Occipital lobe (tissue), 3 donors: ENCODE measurements at places on chromosomes 12 and 14. TPM values are rescaled to one million over a fixed set of nuclear protein-coding genes. Genes with fewer than 3 reads are reported as not detected.

The GPR84 gene
- total RNA-seq = 0.16 TPM

The SMCO3 gene
- not detected for total RNA-seq

The OR10AD1 gene
- not detected for total RNA-seq

The HCAR2 gene
- total RNA-seq = not detected

The BCDIN3D gene
- total RNA-seq = 7.2 TPM

The DCN gene
- total RNA-seq = 46.3 TPM

The MGP gene
- total RNA-seq = 3.9 TPM

The PLEK2 gene
- 0.47 TPM for total RNA-seq

The PFKM gene
- 112 TPM for total RNA-seq

The C12orf50 gene
- not detected for total RNA-seq

The MGAT4C gene
- total RNA-seq = 56.9 TPM

The CCDC184 gene
- total RNA-seq = 17.0 TPM

The TPCN1 gene
- 4.7 TPM for total RNA-seq

The CLEC7A gene
- total RNA-seq = 4.5 TPM

The CCDC88C gene
- total RNA-seq = 14.3 TPM

The SDR9C7 gene
- 0.31 TPM for total RNA-seq

DNA sequence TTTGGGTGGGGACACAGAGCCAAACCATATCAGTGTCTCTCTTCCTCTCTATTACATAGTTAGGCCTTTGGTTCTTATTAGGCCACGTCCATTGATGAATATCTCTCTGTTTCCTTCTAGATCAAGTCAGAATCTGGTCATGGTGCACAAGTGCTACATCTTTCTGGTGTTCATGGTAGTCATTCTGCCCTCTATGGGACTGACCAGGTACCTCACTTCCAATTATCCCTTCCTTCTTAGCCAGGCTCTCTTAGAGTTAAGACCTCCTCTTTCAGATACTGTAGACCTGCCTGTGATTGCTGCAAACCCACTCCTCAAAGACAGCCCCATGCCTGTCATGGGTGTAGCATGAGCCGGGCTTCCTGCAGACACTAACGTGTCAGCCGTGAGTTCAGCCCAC, 25.2 kb downstream of the NGB start:
- no peak for DNase-seq

DNA sequence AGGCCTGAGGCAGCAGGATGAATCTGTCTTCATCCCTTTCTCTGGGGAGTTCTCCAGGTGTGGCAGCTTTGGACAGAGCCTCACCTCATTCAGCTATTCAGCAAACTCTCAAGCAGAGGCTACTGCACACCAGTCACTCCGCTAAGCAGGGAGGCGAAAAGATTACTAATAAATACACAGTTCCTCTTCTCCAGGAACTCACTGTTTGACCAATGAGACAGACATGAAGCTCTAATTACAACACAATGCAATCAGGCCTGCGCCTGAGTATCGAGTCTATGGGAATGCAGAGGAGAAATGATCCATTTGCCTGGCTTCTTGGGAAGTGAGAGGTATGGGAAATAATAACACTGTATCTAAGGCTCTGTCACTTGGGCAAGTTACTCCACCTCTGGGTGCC, 178.1 kb downstream of the CRADD start:
- no peak for DNase-seq

DNA sequence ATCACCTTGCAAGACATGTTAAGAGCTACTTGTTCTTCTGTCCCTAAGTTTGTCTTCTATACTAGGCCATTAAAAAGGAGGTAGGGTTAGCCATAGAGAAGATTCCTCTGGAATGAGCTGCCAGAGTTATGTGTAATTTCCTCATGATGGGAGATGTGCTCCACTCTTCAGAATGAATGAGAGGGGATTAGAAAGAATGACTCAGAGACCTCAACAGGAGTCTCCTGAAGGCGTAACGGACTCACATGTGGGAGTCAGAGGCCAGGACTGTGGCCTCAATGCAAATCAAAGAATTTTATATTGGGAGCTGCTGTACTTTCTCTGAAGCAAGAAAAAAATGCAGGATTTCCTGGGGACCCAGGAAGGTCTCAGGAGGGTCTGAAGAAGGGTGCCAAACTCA, 87.8 kb upstream of the ATXN7L3B start:
- no peak for DNase-seq

GRCh38 chr12:105109465-105110212, 2.1 kb downstream of the WASHC4 start:
- no peak for DNase-seq

GRCh38 chr12:62649412-62650138, 182.9 kb downstream of the MON2 start:
- DNase-seq = no peak

DNA sequence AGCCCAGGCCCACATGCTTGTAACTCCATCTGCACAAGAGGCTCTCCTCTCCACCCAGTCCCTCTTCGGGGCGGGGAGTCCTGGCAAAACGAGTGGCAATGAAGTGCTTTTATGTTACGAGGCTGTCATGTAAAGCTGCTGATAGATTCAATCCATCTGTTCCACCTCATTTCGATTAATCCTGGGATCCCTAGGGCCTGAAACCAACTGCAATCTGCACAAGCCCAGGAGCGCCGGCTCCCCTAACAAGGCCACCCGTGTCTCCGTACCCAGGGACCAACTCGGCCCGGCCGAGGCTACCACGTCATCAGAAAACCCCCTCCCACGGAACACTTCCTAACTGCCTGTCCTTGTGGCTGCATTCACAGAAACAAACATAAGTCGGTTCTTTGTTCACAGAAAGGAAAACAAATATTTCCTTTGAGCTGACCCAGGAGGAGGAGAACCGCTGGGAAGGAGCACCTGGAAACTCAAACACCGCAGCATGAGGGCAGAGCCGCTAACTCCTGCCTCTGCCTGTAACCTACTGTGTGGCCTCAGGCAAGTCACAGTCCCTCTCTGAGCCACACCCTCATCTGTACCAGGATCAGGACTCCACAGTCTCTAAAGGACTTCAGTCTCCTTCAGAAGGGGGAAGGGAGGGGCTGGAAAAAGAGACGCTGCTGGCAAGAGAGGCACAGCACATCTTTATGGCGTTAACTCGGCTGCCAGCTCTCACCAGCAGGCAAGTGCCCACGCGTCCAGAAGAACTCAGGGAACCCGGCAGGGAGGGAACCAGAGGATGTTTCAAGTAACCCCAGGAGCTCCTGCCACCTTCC, 47.8 kb downstream of the CCDC88C start:
- peak; percentile 65 for DNase-seq

- DNase-seq = no peak
These were observed 613.4 kb upstream of the ATP2B1 start for GRCh38 chr12:90322006-90322405.

- no peak for DNase-seq
These were observed 33.7 kb upstream of the PPP1CC start for GRCh38 chr12:110776410-110776809.

- no peak for DNase-seq
These were observed 250.9 kb upstream of the CRY1 start for GRCh38 chr12:107344035-107344808.

- no peak for DNase-seq
These were observed 35.7 kb downstream of the GNPTAB start for GRCh38 chr12:101795013-101795412.

DNA sequence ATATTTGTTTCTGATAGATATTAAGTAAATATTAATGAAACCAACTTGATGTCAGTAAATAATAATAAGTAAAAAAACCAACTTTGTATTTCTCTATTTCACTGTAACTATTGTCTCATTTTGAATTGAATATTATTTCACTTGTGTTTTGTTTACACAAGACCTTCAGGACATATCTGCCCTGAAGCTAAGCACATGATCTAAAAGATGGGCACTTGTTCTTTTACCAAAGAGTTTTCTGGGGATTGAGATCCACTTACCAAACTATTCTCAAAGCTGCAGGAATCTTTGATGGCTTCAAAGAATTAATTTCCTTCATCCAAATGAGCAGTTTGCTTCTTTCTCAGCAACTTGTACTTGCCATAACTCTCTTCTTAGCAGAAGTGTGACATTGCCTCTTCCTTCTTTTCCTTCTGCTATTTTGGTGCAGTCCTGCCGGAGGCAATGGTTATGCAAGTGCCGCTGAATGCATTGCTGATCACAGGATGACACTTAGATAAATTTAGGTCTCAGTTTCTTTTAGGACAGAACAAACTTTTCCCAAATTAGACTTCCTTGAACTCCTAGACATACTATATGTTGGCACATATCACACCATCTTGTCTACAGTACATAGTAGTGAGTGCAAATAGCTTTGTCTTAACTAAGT, 9.2 kb downstream of the FAR2 start:
- DNase-seq = peak; percentile 11

GRCh38 chr14:40119765-40120164, 687.5 kb upstream of the FBXO33 start:
- DNase-seq = no peak

DNA sequence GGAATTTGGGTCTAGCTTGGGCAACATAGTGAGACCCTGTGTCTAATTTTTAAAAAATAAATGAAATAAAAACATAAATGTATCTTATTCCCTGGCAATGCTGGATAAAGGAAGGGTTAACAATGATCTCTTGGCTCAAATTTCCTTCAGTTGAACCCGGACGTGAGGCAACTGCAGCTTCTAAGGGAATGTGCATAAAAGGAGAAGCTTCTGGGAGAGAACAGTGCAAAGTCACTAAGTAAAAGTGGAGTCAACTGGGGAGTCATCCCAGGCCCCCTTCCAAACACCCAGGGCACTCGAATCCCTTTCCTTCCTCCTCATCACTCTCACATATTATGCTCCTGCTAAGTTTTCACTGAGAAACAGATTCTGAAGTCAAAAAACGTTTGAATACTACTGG, 147.3 kb downstream of the PPM1H start:
- DNase-seq = no peak

DNA sequence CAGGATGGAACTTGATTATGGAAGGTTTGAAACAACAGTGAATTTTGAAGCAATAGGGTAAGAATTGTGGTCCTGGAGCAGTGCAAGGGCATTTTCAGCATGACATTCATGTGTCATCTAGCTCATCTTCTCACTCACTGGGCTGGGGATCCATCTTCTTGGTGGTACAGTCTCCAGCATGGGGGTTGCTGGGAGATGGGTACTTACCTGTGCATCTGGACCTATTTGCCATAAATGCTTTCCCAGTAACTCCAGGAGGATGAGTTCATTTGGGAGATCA, 7.2 kb downstream of the HSP90AA1 start:
- DNase-seq = no peak

DNA sequence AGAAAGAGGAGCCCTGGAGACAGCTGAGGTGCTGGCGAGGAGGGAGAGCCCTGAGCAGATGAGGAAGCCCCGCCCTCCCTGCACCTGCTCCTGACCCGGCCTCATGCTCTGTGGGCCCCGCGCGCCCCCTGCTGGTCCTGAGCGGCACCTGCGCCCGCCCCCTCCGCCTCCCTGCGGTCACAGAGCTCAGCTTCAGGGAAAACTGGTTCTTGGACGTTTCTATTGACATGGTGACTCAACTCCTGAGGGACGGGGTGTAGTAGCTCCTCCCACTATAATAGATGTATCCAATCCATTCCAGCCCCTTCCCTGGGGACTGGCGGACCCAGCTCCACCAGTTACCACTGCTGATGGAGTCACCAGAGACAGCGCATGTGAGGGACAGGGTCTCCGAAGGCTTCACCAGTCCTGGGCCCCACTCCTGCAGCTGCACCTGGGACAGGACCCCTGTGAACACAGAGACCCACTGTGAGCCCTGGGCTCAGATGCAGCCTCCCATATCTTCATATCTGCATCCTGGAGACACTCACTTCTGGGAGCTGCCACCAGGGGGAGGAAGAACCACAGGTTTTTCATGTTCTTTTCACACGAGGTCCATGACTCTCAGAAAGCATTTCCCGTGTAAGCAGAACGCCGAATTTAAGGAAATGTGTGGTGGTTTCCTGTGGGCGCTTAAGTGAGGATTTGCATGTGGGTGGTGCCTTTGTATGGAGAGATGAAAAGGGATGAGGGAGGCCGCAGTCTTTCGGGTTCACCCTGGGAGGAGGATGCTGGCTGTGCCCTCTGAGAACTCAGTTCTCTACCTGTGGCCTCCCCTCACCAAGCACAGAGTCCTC, 1346.4 kb downstream of the TMEM121 start:
- DNase-seq = no peak

DNA sequence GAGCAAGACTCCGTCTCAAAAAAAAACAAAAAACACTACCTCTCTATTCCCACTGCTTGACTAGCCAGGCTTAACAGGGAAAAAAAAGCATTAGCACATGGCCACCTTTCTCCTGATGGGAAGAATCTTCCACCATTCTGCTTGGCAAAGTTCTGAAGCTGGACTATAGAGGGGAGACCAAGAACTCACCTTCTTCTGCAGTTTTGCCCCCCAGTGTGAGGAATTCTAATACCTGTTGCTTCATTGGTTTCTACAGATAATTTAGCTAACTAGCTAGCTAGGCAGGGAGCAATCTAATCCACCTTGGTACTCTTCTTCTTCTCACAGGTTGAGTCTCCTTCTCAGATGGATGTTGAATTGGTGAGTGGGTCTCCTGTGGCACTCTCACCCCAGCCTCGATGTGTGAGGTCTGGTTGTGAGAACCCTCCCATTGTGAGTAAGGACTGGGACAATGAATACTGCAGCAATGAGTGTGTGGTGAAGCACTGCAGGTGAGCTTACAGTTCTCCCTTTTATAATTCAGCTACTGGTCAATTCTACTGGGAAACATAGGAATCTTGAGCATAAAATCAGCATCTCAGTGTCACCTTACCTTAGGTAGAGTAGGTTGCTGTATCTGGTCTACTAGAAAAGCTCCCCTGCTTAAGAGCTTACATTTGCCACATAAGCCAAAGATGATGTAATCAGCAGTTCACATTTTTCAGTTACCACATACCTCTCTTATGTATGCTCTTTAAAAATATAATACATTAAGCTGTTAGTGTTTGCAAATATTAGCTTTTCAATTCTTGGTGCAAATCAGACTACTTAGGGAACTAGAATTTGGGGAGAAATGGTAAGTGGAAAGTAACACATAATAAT, 16.0 kb downstream of the METTL3 start:
- no peak for DNase-seq

- DNase-seq = no peak
These were observed 27.0 kb downstream of the TUNAR start for GRCh38 chr14:95903616-95904107.

GRCh38 chr14:104337351-104337750, 199.0 kb downstream of the KIF26A start:
- DNase-seq = no peak

- DNase-seq = no peak
These were observed 83.9 kb downstream of the PAPOLA start for GRCh38 chr14:96586056-96586455.

GRCh38 chr14:104800771-104801519, at the start of gene ZBTB42:
TSS of gene ZBTB42 (plus strand) at chr14:104801101. CDS start at chr14:104801198, 97 bp downstream.
- no peak for DNase-seq
